Activated CD4-positive, alpha-beta memory T cell treated with anti-CD3 and anti-CD28 coated beads, Interleukin-2, amount 10 ng/mL, durations not matched to agents 7 days and 5 days (primary cell): ENCODE measurements at places on chromosomes 12 and 14. TPM values are rescaled to one million over a fixed set of nuclear protein-coding genes. Genes with fewer than 3 reads are reported as not detected.
A peak's percentile ranks its signal among the peaks of the same experiment; 100 is the strongest.

DNA sequence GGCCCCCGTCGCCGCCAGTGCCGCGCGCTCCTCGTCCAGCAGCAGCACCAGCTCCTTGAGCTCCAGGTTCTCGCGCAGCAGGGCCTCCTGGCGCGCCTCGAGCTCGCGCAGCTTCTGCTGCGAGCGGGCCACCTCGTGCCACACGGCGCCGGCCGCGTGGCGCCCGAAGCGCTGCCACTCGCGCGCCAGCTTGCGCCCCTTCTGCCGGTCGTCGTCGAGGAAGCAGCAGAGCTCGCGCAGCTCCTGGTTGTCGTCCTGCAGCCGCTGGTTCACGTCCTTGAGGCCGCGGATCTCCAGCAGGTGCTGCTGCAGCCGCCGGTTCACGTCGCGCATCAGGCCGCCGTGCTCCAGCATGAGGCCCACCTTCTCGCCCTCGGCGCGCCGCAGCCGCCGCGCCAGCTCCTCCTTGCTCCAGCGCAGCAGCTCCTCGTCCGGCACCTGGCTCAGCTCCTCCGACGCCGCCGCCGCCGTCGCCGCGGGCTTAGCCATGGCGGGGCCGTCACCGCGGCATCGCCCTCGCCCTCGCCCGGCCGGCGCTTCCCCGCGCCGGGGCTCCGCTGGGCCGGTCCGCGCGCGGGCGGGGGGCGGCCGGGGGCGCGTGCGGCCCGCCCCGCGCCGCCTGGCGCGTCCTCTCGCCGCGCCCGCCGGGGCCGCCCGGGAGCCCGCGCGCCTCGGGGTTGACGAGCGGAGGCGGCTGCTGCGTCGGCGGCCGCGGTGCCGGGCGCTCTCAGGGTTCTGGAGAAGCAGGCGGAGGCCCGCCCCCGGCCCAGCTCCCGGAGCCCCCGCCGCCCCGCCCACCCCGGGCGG lies at the start of gene CCDC85C:
Gene CCDC85C (minus strand): TSS at position 737 of the 807 bp plus-strand sequence. CDS start 248 bp downstream, at position 489.
- DNase-seq: peak; percentile 51

- DNase-seq: no peak
These were observed 618 bp upstream of the ANKRD52 start for GRCh38 chr12:56258820-56259183.

DNA sequence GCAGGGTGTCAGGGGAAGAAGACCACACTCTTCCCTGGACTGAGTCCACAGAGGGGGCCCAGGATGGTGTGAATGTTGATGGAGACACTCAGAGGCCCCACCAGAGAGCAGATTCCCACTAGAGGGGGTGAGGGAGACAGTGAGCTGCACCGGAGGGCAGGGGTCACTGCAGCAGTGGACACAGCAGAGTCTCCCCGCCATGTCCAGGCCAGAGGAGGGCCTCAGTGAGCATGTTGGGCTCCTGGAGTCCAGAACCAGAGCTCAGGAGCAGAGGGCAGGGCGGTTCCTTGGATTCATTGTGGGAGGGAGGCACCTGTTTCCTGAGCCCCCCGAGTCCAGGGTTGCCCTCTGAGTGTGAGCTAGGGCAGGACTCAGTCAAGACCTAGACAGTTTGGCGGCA lies 1.8 kb upstream of the KRT82 start:
- DNase-seq: no peak

GRCh38 chr12:49648712-49649003 lies 25.3 kb downstream of the PRPF40B start:
- no peak for DNase-seq

- DNase-seq: no peak
These were observed 69.0 kb downstream of the MVK start for GRCh38 chr12:109642506-109643132.

DNA sequence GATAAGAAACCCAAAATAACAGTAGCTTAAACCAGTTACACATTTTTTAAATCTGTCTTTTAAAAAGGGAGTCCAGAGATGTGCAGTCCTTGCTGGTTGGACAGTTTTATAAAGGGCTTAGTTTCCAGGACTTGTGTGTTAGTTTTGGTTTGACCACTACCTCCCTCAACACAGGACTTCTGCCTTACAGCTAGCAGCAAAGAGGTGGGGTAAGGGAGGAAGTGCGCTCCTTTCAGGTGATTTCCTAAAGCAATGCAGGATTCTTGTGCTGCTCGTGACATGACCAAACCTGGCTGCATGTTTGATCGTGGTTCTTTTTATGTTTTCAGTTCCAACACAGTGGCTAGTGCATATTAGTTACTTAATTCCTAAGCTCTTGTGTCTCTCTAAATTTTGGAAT lies 266.2 kb downstream of the TMTC2 start:
- DNase-seq: no peak

GRCh38 chr14:97218274-97218673 lies 421.1 kb downstream of the VRK1 start:
- no peak for DNase-seq

DNA sequence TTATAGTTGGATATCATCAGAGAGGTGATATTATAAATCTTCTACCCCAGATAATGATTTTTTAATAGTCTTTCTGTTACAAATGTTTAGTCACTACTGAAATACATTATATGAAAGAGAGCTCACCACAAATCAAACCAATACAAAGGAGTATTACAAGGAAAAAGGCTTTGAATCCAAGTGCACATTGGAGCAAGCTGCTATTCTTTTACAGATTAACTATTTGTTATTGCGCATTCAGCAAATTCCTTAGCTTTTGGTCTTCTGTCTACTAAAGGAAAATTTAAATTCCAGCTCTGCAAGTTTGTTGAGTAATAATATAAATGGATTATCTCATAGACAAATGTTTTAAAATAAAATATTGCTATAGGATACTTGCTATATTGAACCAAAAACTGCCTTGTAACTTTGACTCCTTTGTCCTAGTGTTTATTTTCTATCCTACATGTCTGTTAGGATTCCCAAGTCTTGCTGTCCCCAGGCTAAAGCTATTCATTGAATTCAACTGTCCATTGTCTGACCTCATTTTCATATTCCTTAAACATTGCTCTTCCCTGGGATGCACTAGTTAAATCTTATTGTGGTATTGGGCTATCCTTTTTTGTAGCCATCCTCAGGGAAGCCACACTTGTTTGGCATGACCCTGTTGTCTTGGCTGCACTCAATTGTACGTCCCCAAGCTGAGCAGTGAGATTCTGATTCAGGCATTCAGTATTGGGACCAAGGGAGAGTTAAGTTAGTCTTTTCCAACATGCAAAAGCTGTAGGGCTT lies 41.5 kb downstream of the PDE3A start:
- DNase-seq: no peak

- DNase-seq: no peak
These were observed 62.5 kb upstream of the DUSP6 start for GRCh38 chr12:89414851-89415250.

- peak; percentile 59 for DNase-seq
These were observed 594 bp downstream of the KRAS start for GRCh38 chr12:25249931-25250738.

DNA sequence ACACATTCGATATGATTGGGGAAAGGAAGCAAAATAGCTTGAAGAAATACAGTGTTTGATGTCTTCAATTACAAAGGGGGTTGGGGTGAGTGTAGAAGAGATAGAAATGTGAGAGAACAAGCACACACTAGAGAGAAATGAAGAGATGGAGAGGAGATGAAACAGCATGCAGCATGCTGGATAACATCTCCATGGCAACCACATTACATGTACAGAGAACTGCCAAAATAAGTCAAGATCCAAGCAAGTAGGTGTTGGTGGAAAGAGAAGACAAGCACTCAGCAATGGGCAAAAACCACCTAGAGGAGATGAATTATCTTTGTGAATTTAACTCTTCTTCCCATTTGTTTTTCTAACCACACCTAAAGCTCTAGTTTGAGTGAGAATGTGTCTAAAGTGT lies 289.8 kb downstream of the GRIN2B start:
- DNase-seq: no peak

GRCh38 chr14:39431416-39432178 lies 636 bp downstream of the FBXO33 start:
- DNase-seq: peak; percentile 66

EIF2S3B gene
- total RNA-seq: 1.4 TPM

CCDC198 gene
- total RNA-seq: not detected

FAM216A gene
- total RNA-seq: 16.7 TPM

CDKN1B gene
- 164 TPM for total RNA-seq

CCND2 gene
- total RNA-seq: 389 TPM

HOXC5 gene
- not detected for total RNA-seq
